ENCODE measurements at places on chromosomes 5 and 9. TPM values are rescaled to one million over a fixed set of nuclear protein-coding genes. Genes with fewer than 3 reads are reported as not detected.

RNF180 gene
- 12.0 TPM for total RNA-seq

NUTM2F gene
- total RNA-seq = not detected

BRD3OS gene
- 9.2 TPM for total RNA-seq

ROR2 gene
- total RNA-seq = 5.2 TPM

CCDC127 gene
- total RNA-seq = 4.7 TPM

GRCh38 chr5:9386945-9387344, 158.9 kb downstream of the SEMA5A start:
- DNase-seq = no peak

GRCh38 chr9:125739436-125739835, 7.7 kb upstream of the PBX3 start:
- DNase-seq = no peak

BAAT gene
- total RNA-seq = not detected

ENTREP1 gene
- total RNA-seq = 28.5 TPM

FRRS1L gene
- 0.10 TPM for total RNA-seq

- peak; percentile 87 for DNase-seq
Measured at GRCh38 chr9:134378901-134379338, 52.7 kb downstream of the RXRA start.

INSL6 gene
- not detected for total RNA-seq

GRCh38 chr9:84502066-84502465, 161.5 kb upstream of the SLC28A3 start:
- no peak for DNase-seq

DNA sequence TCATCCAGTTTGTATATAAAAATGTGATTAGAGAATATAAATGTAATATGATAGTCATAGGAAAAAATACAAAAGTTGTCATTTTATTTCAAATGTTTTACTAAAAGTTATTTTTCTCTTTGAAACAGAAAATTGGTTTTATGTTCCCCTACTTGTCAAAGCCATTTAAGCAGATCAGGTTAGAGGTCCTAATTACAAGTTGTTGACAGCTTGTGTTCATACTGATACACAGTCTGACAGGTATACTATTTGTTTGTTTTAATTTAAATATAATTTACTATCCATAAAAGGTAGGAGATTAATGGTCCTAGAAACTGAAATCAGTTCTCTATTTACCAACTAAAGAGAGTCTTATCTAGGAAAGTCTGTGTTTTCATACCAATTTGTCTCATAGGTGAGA, 250.4 kb upstream of the TMEM161B start:
- DNase-seq = no peak

GRCh38 chr5:122312591-122313406, 762 bp downstream of the SNCAIP start:
- peak; percentile 65 for DNase-seq

DNA sequence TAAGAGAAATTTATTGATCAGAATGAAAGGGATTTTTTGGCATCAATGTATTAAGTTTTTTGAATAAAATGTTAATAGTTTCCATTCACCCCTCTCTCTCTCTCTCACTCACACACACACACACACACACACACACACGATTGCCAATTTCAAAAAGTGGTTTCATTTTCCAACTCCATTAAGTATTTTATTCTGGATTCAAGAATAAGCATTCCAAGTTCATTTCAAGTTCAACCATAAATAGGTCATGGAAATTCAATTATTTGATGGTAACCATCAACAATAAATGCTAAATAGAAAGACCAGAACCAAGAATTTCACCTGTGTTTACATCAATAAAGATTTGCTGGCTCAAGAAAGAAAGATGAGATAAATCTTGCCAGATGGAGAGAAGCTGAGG, 171.6 kb downstream of the ADAMTS12 start:
- DNase-seq = no peak

DNA sequence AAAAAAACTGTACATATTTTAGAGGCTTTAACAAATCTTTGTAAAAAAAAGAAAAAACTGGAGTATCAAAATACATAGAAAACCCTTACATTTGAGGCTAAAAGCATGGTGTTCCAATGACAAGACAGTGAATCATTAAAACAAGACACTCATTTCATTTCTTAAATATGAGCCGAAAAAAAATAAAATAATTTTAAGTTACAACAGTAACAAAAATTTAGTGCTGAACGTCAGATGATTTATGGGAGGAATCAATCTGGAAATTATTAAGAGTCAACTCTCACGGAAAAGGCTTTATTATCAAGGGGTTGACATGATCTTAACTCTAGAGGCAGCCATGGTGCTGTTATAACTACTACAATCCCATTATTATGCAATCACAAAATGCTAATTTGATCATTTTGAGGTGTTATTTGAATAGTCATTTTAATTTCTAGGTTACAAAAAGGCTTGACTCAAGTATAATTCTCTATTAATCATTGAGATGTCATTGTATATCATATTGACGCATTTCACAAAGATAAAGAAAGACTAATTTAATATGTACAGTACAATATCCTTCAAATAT, 51.9 kb downstream of the MAPKAP1 start:
- DNase-seq = no peak

DNA sequence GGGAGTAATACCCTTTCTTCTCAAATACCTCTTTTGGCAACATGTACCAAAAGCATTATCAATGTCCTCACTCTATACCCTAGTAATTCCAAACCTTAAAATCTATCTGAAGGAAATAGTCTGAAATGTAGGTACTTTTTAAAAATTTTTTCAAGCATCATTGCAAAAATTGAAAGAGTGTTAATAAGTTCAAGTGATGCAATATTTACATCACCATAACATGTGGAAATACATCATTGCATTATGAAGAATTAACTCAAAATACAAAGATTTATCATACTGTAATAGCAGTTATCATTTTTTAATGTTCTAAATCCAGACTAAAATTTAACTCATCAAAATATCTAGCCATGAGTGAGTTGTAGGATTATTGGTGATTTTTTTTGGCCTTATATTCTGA, 123.1 kb downstream of the DENND1A start:
- DNase-seq = no peak

DNA sequence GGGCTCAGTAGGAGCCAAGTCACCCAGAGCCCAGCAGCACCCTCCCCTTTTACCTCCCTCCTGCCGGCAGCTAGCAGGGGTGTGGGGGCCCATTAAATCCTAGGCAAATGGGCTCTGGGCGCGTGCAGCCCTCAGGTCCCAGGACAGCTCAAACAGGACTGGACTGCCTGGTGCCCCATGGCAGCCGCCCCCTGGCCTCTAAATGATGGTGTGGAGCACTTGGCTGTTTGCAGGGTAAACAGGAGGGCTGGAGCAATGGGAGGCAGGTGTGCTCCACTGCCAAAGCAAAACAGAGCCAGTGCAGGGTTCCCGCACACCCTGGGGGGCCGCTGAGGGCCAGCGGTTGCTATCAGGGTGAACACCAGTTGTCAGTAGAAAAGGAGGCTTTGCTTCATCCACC, 55.9 kb upstream of the C5orf58 start:
- peak; percentile 35 for DNase-seq
